Left forelimb (tissue), 1 donor: ENCODE measurements at places on chromosomes 13 and 19.
A peak's percentile ranks its signal among the peaks of the same experiment; 100 is the strongest.

- DNase-seq, result no peak
Observed at GRCh38 chr19:35963514-35963913, 27.3 kb downstream of the LRFN3 start.

GRCh38 chr19:10961073-10961860 is 437 bp downstream of the SMARCA4 start:
- peak; percentile 85 for DNase-seq

GRCh38 chr19:34075661-34076091 is 96.6 kb upstream of the LSM14A start:
- DNase-seq, result no peak

GRCh38 chr13:94325650-94326049 is 153.8 kb downstream of the DCT start:
- no peak for DNase-seq

DNA sequence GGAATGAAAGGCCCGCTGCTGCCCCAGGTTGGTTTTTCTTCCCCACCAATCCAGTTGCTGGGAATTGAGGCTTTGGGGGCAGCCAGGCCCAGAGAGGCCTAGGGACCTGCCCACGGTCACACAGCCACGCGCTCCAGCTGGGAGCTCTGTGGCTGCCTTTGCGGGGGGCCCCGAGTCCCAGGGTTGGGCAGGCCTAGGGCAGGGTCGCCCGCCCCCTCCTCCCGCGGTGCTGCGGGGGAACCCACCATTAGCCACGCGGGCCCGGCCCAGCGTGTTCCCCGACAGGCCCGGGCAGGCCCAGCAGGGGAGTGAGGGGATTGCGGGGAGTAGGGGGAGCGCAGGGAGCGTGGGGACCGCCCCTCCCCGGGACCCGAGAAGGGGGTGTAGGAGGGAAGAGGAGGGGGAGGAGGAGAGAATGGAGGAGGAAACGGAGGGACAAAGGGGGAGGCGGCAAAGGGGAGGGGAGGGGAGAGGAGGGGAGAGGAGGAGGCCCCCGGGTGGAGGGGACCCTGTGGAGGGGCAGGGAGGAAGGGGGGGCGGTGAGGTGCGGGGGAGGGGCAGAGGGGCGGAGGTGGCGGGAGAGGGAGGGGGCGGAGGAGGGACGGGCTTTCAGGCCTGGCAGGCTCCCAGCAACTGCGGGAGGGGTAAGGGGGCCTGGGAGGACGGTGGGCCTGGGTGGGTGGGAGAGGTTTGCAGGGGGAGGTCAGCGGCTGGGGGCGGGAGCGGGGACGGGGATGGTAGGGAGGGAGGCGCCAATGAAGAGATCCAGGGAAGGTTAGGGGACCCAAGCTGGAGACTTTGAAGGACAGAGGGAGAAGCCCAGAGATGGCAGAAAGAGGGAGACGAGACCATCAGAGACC is 12.9 kb upstream of the TLE2 start:
- no peak for DNase-seq

- DNase-seq, result no peak
Observed at GRCh38 chr13:43766725-43767124, 20.0 kb downstream of the ENOX1 start.

- DNase-seq, result no peak
Observed at GRCh38 chr19:56066152-56067023, 54.7 kb downstream of the ZNF787 start.

DNA sequence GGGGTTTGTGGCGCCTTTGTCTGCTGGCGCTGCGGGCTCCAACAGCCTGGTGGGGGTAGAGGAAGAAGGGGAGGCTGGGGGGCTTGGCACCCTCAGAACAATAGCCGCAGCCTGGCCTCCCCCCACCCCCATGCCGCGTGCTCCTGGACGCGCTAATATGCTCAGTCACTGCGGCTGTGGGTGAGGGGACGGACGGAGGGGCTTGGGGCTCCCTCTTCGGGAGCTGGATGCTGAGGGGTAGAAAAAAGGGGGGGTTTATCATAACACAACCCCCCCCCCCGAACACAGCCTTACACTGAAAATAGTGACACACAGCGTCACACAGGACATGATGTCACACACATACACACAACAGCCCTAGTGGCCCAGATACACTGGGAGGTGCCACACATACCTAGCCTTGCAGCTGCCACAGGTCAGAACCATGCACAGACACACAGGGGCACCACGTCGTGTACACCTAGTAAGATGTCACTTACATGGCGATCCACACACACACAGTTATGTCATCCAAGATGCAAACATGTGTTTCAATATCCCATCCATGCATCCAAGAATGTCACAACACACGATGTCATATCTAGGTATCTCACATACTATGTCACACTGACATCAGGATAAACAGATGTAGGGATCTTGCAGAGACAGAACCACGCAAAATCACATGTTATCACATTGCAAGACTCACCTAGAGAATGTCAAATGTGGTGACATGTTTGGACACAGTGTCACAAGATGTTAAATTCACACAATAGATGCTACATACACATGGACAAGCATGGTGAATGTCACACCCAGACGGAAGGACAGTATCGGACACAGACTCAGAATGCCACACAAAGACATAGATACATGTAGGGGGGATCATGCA is 806 bp downstream of the MAST1 start:
- no peak for DNase-seq

GRCh38 chr19:3398900-3399278 is 32.5 kb downstream of the NFIC start:
- DNase-seq, result no peak

DNA sequence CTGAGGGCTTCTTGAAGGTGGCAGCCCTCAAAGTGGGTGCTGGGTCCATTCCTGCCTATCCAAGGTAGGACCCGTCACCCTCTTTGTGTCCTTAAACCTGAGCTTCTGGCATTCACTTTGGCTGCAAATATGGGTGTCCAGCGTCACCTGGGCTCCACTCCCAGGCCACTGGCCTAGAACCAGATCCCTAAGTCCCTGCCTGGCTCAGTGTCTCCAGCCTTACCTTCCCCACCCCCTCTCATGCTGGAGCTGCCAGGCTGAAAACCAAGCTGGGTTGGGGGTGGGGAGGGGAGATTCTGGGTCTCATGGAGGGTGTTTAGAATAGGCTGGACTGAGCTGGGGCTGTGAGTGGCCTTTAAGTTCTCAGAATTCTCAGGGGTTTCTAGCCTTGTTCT is 12.4 kb downstream of the PDE4A start:
- DNase-seq, result no peak

GRCh38 chr13:99335087-99335486 is 27.9 kb upstream of the GPR183 start:
- DNase-seq, result no peak

DNA sequence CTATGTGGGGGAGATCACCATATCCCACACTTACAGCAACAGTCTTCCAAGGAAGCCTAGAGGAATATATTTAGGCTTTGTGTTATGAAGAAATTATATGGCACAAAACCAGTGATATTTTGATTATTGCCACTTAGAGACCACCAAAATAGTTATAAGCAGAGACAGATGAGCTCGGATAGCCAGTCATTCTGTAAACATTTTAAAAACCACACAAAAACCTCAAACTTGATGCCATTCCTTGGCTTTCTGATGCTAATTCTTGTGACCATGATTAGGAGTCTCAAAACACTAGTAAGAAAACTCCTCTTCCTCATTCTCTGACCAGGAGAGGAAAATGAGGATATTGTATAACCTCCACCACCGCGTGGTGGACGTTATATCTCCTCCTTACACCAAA is 496.4 kb downstream of the FOXO1 start:
- DNase-seq, result no peak
